ENCODE measurements at places on chromosomes 12 and 14. TPM values are rescaled to one million over a fixed set of nuclear protein-coding genes. Genes with fewer than 3 reads are reported as not detected.

Gene GPRC5D
- not detected for total RNA-seq

Gene SLC5A8
- not detected for total RNA-seq

Gene SLC25A21
- total RNA-seq, result not detected

Gene BICDL1
- 128 TPM for total RNA-seq

Gene REM2
- total RNA-seq, result 0.74 TPM

Gene HOXC4
- total RNA-seq, result not detected

Gene ATP5MC2
- total RNA-seq, result 443 TPM

Gene NID2
- not detected for total RNA-seq

Gene COL2A1
- not detected for total RNA-seq

Gene GLI1
- not detected for total RNA-seq

Gene ART4
- not detected for total RNA-seq

Gene C12orf76
- 12.9 TPM for total RNA-seq

Gene LPAR5
- total RNA-seq, result 1.7 TPM

Gene SLC7A7
- total RNA-seq, result 0.40 TPM

Gene PCED1B
- 143 TPM for total RNA-seq

Gene HEBP1
- 28.7 TPM for total RNA-seq

Gene MRPS35
- total RNA-seq, result 53.1 TPM

Gene IL31
- total RNA-seq, result not detected

Gene GUCY2C
- not detected for total RNA-seq

Gene ALDH1L2
- total RNA-seq, result 12.2 TPM

Gene FOXG1
- total RNA-seq, result not detected

Gene OASL
- 13.4 TPM for total RNA-seq

Gene ISCU
- 105 TPM for total RNA-seq

Gene ZNF268
- 8.4 TPM for total RNA-seq

Gene RASSF9
- total RNA-seq, result not detected
